ENCODE measurements at places on chromosomes 2 and 18.
A peak's percentile ranks its signal among the peaks of the same experiment; 100 is the strongest.

DNA sequence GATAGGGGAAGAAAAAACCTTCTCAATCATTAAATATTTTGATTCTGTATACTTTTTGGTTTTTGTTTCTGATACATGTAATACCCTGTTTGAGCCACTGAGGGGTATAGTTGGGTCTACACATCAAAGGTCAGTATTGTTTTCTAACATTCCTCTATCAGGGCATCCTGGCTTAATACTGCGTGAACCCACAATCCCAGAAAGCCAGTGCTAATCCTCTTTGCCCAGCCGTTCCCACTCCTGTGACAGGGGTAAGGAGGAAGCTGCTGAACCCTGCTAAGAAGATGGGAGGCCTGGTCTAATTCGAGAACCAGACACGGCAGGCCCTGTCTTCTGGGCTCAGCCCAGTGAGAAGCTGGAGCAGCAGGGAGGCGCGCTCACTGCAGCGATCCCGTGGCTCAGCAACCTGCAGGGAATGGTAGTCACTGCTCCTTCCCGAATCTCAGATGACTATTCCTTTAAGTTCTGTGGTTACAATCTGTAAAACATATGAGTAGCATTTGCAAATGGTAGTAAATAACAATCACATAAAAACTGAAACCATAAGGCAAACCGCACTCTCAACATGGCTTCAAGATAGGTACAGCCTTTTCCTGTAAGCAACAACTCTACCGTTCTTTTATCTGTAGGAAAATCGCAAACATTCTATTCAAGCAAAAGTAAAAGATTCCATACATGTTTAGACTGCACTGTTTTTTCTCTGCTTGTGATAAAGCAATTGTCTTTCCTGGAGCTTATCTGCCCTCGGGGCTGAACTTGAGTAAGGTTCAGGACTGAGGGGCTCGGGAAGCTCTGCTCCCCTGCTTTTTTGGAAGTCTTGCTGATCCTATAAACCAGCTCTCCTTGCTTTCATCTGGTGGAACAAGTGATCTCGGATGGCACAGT is 87.0 kb downstream of the EPB41L3 start:
- H3K4me1 ChIP-seq = no peaks in the 10 kb centered on the region
- no peaks in the 10 kb centered on the region for H3K27me3 ChIP-seq
- no peaks in the 10 kb centered on the region for H3K36me3 ChIP-seq
- no peak overlapping the region for H3K4me3 ChIP-seq

DNA sequence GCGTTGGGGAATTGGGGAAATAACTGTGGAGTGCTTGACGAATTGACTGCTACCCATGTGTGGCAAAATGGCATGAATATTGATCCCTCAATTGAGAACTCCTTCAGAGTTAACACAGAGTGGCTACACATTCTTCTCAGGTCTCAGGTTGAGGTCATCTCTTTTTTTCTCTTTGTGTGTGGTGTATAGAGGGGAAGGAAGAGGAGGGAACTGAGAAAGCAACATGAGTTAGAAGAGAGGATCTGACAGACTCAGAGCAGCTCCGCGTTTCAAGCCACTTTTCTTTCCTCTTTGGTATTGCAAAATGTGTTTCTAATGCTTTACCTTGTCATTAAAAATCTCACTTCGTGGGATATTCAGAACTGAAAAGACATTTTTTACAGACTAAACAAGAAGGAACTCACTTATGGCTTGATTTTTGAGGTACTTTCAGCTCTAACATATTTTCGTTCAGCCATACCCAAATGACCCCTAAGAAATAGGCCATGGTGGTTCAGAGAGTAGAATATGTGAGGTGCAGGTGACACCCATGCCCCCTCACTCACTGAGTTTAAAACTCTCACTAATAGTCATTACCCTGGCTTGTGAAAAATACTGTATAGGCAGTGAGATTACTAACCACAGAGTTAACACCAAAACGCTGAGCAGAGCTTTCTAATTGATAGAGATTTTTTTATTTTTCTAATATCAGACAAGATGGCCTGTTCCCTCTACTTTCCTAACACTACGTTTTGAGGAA is 22.5 kb downstream of the STAT4 start:
- no peaks in the 10 kb centered on the region for H3K27me3 ChIP-seq
- no peaks in the 10 kb centered on the region for H3K36me3 ChIP-seq
- H3K4me3 ChIP-seq = no peak overlapping the region
- no peaks in the 10 kb centered on the region for H3K4me1 ChIP-seq
- no peak for DNase-seq
- no peak overlapping the region for H3K27ac ChIP-seq

- no peaks in the 10 kb centered on the region for H3K27me3 ChIP-seq
- H3K36me3 ChIP-seq = no peaks in the 10 kb centered on the region
- peak; percentile 71 for DNase-seq
- H3K4me1 ChIP-seq = peaks cover 26% of the 10 kb centered on the region
- peak overlapping the region; percentile 55 for H3K27ac ChIP-seq
- no peak overlapping the region for H3K4me3 ChIP-seq
These were observed 34.5 kb downstream of the SLC4A3 start for GRCh38 chr2:219661955-219662395.

DNA sequence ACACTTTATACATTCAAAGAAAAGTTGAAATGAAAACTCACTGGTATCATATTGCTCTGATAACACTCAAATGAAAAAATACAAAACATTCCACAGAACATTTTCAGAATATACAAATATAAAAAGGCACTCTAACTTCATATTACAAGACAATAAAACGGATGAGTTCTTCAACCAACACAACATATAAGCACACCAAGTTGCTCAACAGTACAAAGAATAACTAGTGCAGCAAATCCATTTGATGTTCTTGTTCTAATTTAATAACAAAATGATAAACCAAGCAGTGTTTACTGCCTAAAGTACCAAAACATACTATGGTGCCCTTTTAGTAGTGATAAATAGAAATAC is 60.8 kb upstream of the PGAP1 start:
- H3K27me3 ChIP-seq = no peaks in the 10 kb centered on the region
- peaks cover 26% of the 10 kb centered on the region for H3K4me1 ChIP-seq
- H3K36me3 ChIP-seq = no peaks in the 10 kb centered on the region
- DNase-seq = no peak
- peak overlapping the region; percentile 94 for H3K27ac ChIP-seq

GRCh38 chr18:21575656-21576055 is 24.8 kb downstream of the ESCO1 start:
- H3K4me3 ChIP-seq = no peak overlapping the region
- no peaks in the 10 kb centered on the region for H3K27me3 ChIP-seq
- H3K27ac ChIP-seq = no peak overlapping the region
- H3K4me1 ChIP-seq = 0 out of 2 replicates have a peak, but pooled peaks cover 4% of the 10 kb centered on the region
- peaks cover 31% of the 10 kb centered on the region for H3K36me3 ChIP-seq

DNA sequence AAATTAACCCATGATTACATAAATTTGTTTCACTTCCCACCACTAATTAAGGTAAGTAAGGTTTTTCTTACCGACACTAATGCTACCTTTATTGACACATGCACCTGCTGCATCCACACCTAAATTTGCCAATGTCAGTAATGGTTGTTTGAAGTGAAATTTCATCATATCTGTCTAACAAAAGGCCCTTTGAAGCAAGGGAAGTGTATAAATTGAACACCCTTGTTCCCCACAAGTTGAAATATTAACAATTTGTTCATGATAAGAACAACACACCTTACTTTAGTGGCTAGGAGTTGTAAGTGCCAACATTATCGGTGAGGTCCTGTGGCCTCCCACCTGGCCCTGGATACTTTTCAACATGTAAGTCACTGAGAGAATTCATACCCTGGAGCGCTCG is 116.3 kb upstream of the CDCA7 start:
- no peaks in the 10 kb centered on the region for H3K27me3 ChIP-seq
- no peak for DNase-seq
- H3K27ac ChIP-seq = no peak overlapping the region
- H3K36me3 ChIP-seq = no peaks in the 10 kb centered on the region

DNA sequence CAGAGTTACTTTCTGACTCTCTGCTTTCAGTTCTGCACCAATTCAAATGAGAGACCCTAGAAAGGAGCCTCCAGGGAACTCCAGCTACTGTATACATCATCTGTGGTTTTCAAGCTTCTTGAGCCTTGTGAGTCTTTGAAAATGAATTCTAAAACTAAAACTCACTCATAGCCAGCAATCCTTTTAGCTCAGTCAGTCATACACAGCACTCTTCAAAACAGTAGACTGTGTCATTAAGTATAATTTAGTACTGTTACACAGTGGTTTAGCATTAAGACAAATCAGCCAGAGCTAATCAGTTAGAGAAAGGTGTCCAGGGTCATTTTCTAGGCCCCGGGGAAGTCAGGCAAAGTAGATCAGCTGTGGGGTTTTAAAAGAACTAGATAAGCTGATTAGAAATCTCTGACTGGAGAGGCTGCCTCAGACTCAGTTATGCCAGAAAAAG is 322.1 kb upstream of the THUMPD2 start:
- no peak overlapping the region for H3K27ac ChIP-seq
- H3K27me3 ChIP-seq = no peaks in the 10 kb centered on the region
- no peak for DNase-seq
- no peaks in the 10 kb centered on the region for H3K36me3 ChIP-seq
- H3K4me1 ChIP-seq = peaks cover 49% of the 10 kb centered on the region

- H3K4me1 ChIP-seq = no peaks in the 10 kb centered on the region
- peaks cover 6% of the 10 kb centered on the region for H3K36me3 ChIP-seq
- peak; percentile 79 for DNase-seq
- H3K27me3 ChIP-seq = no peaks in the 10 kb centered on the region
- peak within 1 kb of the TSS; percentile 51 for H3K27ac ChIP-seq
These were observed at the start of gene RMP24 for GRCh38 chr18:35972197-35973000. RMP24 (plus strand) TSS chr18:35972679.

DNA sequence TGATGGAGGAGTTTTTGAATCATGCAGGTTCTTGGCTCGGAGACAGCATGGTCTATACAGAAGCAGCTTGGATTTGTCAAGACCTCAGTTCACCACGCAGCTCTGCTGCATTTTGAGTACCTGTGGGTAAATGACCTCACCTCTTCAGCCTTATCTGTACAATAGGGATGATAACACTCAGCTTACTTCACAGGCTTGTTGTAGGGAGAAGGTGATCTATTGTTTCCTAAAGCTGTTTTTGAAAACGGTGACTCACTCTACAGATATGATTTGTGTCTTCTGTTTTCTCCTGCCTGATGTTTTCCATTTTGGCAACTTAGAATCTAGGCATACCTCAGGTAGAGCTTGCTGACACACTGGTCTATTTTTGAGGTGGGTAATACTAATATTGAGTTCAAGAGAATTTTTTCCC is 80.3 kb downstream of the FMNL2 start:
- H3K4me1 ChIP-seq = peaks cover 13% of the 10 kb centered on the region
- peak; percentile 62 for DNase-seq
- no peaks in the 10 kb centered on the region for H3K36me3 ChIP-seq
- H3K27ac ChIP-seq = no peak overlapping the region
- no peaks in the 10 kb centered on the region for H3K27me3 ChIP-seq

GRCh38 chr2:105538840-105539239 is 140.0 kb upstream of the FHL2 start:
- no peaks in the 10 kb centered on the region for H3K27me3 ChIP-seq
- H3K36me3 ChIP-seq = no peaks in the 10 kb centered on the region
- H3K4me3 ChIP-seq = no peak overlapping the region
- no peak for DNase-seq
- H3K4me1 ChIP-seq = no peaks in the 10 kb centered on the region

DNA sequence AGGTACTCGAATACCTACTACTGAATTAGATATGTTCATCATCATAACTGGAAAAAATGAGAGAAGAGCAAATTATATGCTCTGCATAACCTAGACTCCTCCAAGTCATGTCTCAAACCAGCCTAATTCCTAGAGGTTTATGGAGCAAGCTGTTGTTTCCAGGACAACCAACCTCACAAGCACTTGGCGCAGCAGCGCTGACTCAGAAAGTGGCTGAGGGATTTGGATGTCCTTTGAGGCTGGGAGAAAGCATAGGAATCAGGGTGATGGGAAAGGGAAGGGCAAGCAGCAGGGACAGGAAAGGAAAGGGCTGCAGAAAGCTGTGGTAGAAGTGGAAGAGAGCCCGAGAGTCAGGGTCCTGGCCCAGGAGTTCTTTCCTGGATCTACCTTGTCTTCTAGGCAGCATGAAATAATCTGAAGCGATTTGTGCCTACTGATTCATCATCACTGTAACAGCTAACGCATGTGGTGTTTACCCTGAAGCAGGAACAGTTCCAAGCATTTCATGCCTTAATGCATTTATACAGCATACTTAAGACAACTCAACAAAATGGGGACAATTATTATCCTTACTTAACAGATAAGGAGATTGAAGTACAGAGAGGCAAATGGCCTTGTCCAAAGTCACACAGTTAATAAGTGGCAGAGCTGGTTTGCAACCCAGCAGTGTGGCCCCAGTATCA is 3.7 kb downstream of the PLEK start:
- no peaks in the 10 kb centered on the region for H3K36me3 ChIP-seq
- no peaks in the 10 kb centered on the region for H3K4me1 ChIP-seq
- H3K27me3 ChIP-seq = no peaks in the 10 kb centered on the region
- peak; percentile 33 for DNase-seq
- H3K4me3 ChIP-seq = no peak overlapping the region

DNA sequence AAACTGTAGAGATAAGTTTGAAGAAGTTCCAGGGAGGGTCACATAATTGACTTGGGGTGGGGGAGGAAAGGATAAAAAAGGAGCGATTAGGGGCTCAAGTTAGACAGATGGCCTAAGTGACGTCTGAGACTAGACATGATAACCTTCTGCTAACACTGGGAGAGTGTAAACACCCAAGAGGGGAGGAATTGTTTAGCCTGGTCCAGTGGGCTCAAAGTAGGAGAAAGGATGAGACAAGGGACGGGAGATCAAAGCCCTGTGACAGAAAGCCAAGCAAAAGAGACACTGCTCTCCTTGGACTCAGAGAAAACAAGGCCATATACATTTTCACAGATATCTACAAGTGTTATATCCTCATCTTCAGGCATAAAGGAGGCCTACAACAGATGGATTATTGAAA is 45.5 kb upstream of the IHH start:
- DNase-seq = no peak
- no peaks in the 10 kb centered on the region for H3K36me3 ChIP-seq
- no peaks in the 10 kb centered on the region for H3K4me1 ChIP-seq
- no peaks in the 10 kb centered on the region for H3K27me3 ChIP-seq
- no peak overlapping the region for H3K4me3 ChIP-seq
- no peak overlapping the region for H3K27ac ChIP-seq

- DNase-seq = peak; percentile 39
- no peak overlapping the region for H3K4me3 ChIP-seq
- no peaks in the 10 kb centered on the region for H3K27me3 ChIP-seq
- H3K27ac ChIP-seq = no peak overlapping the region
- H3K36me3 ChIP-seq = no peaks in the 10 kb centered on the region
These were observed 67.7 kb downstream of the GALNT14 start for GRCh38 chr2:31070339-31071125.

DNA sequence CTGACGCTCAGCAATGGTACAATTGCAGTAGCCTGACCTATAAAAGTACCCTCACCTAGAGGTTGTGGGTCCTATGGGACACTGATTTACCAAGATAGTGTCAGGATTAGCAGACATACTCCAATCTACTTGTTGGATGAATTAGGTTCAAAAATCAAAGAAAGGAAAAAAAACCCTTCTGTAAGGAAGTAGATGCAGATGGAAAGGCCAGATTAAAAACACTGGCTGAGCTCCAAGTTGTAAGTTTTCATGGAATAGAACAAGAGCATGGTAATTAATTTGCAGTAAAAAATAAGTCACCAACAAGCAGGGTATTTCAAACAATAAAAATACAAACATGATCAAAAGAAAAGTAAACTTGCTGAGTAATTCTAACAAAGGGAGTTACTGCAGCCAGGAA is 26.4 kb downstream of the IDH1 start:
- H3K4me3 ChIP-seq = no peak overlapping the region
- DNase-seq = no peak
- peaks cover 11% of the 10 kb centered on the region for H3K4me1 ChIP-seq

Measured in PC-3 (cell line).